T1000 (cell line): ENCODE measurements at places on chromosomes 6 and 20.

DNA sequence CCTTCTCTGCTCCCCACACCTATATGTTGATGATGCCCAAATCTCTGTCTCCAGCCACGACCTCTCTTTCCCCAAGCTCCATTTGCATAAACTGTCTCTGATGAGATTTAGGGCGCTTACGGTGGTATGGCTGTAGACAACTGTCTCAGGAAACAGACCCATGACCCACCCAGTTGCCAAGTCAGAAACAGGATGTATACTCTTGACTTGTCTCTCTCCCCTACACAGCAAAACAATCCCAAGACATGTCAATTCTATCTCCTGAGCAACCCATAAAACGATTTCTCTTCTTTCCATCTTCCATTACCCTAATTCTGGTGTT is 13.9 kb downstream of the GNL1 start:
- DNase-seq: no peak

GRCh38 chr20:53934421-53935343 is 135.7 kb downstream of the BCAS1 start:
- DNase-seq: no peak

DNA sequence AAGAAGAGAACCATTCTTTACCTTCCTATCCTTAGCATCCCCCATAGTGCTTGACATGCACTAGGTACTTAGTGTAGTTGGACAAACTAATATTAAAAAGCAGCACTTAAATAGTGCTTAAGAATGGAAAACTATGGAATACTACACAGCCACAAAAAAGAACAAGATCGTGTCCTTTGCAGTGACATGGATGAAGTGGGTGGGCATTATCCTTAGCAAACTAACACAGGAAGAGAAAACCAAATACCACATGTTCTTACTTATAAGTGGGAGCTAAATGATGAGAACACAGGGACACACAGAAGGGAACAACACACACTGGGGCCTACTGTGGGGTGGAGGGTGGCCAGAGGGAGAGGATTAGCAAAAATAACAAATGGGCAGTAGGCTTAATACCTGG is 66.8 kb downstream of the EPHA7 start:
- DNase-seq: no peak

- no peak for DNase-seq
Observed at GRCh38 chr6:118574051-118574865, 26.2 kb downstream of the PLN start.

GRCh38 chr6:153215242-153215641 is 84.2 kb upstream of the RGS17 start:
- no peak for DNase-seq

DNA sequence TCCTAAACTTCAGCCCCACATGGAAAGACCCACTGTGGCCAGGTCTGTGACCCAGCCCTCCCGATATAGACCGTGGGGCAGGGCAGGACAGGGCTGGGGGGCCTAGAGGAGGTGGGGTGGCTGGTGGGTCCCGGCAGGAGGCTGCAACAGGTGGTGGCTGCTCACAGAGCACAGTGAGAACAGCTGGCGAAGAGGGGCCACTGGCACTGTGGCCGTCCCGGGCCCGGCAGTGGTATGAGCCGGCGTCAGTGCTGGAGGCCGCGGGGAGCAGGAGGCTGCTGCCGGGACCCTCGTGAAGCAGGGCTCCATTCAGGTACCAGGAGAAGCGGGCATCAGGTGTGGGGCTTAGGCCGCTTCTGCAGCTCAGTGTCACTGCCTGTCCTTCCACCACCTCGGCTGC is 13.4 kb downstream of the SIGLEC1 start:
- no peak for DNase-seq

- DNase-seq: no peak
Observed at GRCh38 chr6:167745670-167746389, 80.9 kb upstream of the AFDN start.

- no peak for DNase-seq
Observed at GRCh38 chr6:9461188-9461587, 953.7 kb downstream of the TFAP2A start.

DNA sequence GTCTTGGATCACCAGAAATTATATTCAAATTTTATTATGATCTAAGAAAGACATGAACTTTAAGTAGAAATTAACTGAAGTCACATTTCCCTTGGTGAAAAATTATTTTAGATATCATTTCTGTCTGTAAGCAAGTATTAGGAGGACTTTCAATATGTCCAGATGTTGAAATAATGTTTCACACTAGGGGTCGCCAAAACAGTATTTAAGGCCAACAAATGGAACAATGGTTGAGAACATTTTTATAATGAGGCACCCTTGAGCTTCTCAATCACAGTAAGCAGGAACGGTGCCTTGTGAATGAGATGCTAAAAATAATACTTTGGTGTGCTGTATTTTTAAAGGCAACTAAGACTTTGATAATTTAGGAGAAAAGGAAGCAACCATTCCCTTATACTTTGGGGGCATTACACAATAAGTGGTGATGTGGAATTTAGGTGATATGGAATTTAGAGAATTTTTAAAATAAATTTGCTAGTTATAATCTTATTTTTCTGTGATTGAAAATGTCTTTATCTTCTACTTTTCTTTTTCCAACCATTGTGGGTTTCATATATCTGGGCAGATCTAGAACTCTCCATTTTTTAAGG is 9.6 kb upstream of the SF3B5 start:
- peak; percentile 3 for DNase-seq

DNA sequence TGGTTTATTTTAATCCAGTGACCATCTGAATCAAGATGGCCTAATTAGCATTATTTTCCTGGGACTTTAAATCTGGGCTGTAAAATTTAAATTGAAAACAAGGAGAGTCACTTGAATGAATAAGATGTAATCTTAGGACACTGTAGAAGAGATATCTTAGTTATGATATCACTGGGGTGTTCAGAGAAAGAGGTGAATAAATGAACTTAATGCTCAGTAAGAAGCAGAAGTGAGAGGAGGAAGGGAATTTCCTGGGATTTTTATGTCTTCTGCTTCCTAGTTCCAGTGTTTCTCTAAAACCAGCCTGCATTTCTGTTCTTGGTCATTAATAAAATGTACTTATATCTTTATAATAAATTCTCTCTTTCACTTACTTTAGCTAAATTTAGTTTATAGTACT is 136.8 kb upstream of the PTPRK start:
- no peak for DNase-seq

GRCh38 chr6:43740961-43741764 is 28.8 kb upstream of the VEGFA start:
- DNase-seq: no peak

DNA sequence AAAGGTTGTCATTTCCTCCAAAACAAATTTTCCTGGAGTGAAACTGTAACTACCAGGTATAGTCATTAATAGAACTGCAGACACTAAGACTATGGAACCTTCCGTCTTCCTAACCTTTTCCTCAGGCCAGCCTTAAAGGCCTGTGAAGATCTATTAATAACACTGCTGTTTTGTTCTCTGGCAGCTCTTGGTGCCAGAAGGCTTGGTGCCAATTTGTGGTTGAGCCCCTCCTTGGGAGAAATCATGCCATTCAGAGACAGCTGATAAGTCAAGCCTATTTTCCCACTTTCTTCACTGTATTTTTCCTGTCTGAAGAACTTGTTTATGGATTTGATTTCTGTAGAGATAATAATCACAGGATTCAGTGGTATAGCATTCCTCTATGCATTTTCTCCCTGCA is 64.8 kb downstream of the HCRTR2 start:
- no peak for DNase-seq

GRCh38 chr20:32777177-32777956 is 15.2 kb downstream of the DNMT3B start:
- DNase-seq: no peak

GRCh38 chr20:1130058-1130694 is 11.8 kb downstream of the PSMF1 start:
- DNase-seq: no peak
